ENCODE measurements at places on chromosomes 1 and 21.

DNA sequence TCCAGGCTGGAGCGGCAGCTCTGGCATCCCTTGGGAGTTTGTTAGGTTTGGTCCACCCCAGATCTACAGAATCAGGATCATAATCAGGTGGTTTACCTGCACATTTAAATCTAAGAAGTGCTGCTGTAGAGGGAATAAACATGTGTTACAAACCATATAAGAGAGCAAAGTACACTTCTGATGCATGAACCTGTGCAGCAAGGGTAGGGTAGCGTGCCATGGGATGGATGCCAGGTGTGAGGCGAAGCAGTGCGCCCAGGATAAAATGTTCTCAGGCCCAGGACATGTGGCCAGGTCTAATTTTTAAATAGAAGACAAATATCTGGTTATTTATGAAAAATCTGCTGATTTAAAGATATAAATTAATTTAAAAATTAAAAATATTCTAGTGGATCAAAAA is 308.8 kb upstream of the USP24 start:
- no peak for DNase-seq

- DNase-seq = no peak
Observed at GRCh38 chr1:113770031-113770430, 10.7 kb upstream of the PHTF1 start.

GRCh38 chr1:206708882-206709281 is 24.2 kb downstream of the MAPKAPK2 start:
- DNase-seq = no peak

DNA sequence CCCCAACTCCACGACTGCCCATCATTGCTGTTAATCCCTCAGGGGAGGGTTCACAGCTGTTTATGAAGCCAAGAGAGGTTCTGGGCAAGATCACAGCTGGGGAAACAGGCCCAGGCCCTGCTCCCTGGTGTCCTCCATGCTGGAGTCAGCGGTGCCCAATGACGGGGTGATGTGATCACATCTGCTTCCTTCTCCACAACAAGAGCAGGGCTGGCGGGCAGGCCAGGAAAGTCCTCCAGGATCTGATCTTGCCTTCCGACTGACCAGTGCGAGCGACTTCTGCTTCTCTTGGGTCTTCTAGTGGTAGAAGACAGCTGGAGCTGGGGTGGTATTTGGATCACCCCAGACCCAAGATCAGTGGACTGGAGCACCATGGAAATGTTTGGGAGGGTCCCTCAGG is 951 bp upstream of the LINGO4 start:
- DNase-seq = no peak

GRCh38 chr1:90694846-90695245 is 22.3 kb downstream of the BARHL2 start:
- no peak for DNase-seq

- DNase-seq = peak; percentile 77
Observed at GRCh38 chr1:198934901-198935305, 296.1 kb downstream of the PTPRC start.

DNA sequence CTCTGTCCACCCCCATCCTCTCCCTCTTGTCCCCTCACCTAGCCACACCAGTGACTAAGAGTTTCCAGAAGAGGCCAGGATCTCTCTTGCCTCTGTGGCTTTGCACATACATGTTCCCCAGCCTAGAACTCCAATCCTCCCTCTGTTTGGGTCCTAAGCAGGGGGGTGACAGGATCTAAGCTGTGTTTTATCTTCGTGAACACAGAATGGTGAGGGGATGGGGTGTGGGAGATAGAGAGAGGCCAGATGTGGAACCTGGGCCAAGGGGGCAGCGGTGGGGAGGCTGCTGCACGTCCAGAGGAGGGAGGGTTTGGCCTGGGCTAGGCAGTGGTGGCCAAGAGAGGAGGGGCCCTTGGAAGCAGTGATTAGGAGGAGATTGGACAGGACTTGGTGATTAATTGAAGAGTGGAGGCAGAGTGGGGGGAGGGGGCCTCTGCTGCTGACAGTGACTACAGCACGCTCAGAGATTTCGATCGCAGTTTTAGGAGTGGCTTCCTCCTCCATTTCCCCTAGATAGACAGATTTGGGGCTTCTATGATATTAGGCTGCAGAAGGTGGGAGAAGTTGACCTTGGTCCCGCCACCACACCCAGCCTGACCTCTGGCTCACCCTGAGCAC is 17.1 kb upstream of the ADGRB2 start:
- DNase-seq = no peak

GRCh38 chr1:58785442-58786058 is 1.7 kb upstream of the JUN start:
- peak; percentile 54 for DNase-seq

- DNase-seq = no peak
Observed at GRCh38 chr1:161718559-161719324, 2.6 kb upstream of the FCRLB start.

DNA sequence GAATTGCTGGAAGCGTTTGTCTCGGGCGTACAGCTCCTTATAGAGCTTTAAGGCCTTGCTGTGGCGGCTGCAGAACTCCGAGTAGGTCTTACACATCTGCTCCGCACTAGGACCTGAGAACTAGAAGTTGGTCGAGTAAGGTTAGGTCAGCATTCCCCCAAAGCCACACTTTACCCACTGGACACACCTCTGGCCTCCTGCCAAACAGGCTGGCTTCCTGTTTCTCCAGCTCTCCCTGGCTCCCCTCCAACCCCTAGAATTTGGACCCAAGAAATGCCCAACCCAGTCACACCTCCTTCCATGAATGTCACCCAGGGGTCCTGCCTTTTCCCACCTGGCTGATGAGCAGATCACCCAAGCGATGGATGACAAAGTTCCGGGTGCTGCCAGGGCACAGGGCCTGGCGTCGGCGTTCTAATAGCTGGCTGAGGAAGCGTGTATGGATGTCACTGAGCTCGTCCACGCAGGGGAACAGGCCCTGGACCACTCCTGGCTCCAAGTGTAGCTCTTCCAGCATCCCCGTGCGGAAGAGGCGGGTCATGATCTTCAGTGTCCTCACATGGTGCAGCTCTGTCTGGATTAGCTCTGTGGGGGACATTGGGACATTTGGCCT is 15.6 kb downstream of the ARHGEF2 start:
- DNase-seq = no peak
